ENCODE measurements at places on chromosomes 6 and 20. TPM values are rescaled to one million over a fixed set of nuclear protein-coding genes. Genes with fewer than 3 reads are reported as not detected.

DNA sequence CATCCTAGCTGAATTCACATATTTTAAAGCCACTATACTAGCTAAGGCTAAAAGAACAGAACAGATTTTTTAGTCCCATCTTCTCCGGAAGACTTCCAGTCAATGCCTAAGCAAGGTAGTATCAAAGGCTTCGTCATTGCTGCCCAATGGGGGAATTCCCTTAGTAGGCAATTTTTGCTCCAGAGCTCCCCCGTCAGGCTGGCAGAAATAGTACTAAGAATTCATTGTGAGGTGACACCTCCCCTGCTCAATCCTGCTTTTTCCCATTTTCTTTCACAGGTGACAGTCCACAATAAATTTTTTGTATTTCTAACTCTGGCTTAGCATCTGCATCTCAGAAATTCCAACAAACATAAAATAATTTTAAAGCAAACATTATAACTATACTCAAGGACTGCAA lies 52.8 kb upstream of the SRSF6 start:
- peak; percentile 23 for DNase-seq

- no peak for DNase-seq
Observed at GRCh38 chr20:48394415-48395081, 433.3 kb downstream of the PREX1 start.

- DNase-seq, result no peak
Observed at GRCh38 chr6:166907871-166908806, 48.2 kb downstream of the RNASET2 start.

- DNase-seq, result no peak
Observed at GRCh38 chr20:59314997-59315396, 14.6 kb downstream of the EDN3 start.

- DNase-seq, result no peak
Observed at GRCh38 chr20:57898332-57898731, 188.5 kb upstream of the PMEPA1 start.

GRCh38 chr6:19052219-19052618 lies 665.1 kb downstream of the RNF144B start:
- no peak for DNase-seq

- DNase-seq, result no peak
Observed at GRCh38 chr6:126148853-126149252, 162.5 kb downstream of the TRMT11 start.

DNA sequence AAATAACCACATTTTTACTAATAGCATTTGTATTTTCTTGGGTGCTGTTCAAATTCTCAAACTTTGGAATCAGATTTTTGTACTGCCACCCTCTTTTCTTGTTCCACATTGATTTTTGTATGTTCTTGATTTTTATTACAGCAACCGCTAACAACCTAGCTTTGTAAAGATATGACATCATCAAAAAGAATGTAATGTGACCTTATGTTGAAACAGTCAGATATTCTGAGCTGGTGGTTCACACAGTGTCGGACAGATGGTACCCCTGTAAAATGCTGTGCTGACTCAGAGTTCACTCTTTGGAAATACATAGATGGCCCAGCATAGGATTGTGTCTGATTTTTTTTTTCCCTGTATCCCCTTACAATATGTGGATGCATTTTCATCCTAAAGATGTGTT lies 118.9 kb downstream of the QKI start:
- DNase-seq, result no peak

DNA sequence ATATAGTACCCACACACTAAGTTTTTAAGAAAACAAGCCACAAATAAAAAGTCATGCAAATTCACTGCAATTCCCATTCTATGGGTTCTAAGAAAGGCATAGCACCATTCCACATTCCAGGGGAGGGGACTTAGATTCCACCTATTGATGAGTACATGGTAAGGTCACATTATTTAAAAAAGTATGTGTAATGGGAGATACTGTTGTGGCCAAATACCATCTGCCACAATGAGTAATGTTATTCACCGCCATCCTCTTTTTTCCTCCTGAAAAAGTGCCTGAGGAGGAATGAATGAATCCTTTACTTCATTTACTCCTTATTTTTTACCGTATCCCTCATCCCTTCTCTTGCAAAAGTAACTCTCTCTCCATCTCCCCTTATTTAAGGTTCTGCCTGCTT lies 27.0 kb upstream of the ADGRF1 start:
- no peak for DNase-seq

DNA sequence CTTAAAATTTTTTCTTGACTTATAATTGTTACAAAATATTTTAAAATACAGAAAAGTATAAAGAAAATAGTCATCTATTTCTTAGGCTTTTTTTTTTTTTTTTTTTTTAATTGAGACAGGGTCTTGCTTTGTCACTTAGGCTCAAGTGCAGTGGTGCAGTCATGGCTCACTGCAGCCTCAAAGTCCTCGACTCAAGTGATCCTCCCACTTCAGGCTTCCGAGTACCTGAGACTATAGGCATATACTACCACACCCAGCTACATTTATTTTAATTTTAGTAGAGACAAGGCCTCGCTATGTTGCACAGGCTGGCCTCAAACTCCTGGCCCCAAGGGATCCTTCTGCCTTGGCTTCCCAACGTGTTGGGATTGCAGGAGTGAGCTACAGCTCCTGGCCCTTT lies 5.3 kb upstream of the ACAT2 start:
- DNase-seq, result no peak

Gene ZC2HC1B
- total RNA-seq, result not detected

Gene UBD
- total RNA-seq, result not detected

Gene CST7
- total RNA-seq, result not detected

Gene SIRPB1
- total RNA-seq, result 1.9 TPM

Gene HRH3
- not detected for total RNA-seq

Gene SAMD5
- total RNA-seq, result 4.0 TPM

Gene ACTL10
- 0.22 TPM for total RNA-seq
